Stimulated activated CD4-positive, alpha-beta T cell treated with anti-CD3 and anti-CD28 coated beads, TNF-alpha, amount 100 ng/mL, for 1 hour (primary cell): ENCODE measurements at places on chromosomes 1 and 21.

GRCh38 chr21:42596657-42597056 is 56.8 kb upstream of the PDE9A start:
- DNase-seq: no peak

- no peak for DNase-seq
Observed at GRCh38 chr1:247173431-247173830, 1.6 kb upstream of the ZNF124 start.

- DNase-seq: no peak
Observed at GRCh38 chr1:19357299-19357986, 45.3 kb downstream of the SLC66A1 start.

- no peak for DNase-seq
Observed at GRCh38 chr1:113701429-113701828, 57.9 kb downstream of the PHTF1 start.

DNA sequence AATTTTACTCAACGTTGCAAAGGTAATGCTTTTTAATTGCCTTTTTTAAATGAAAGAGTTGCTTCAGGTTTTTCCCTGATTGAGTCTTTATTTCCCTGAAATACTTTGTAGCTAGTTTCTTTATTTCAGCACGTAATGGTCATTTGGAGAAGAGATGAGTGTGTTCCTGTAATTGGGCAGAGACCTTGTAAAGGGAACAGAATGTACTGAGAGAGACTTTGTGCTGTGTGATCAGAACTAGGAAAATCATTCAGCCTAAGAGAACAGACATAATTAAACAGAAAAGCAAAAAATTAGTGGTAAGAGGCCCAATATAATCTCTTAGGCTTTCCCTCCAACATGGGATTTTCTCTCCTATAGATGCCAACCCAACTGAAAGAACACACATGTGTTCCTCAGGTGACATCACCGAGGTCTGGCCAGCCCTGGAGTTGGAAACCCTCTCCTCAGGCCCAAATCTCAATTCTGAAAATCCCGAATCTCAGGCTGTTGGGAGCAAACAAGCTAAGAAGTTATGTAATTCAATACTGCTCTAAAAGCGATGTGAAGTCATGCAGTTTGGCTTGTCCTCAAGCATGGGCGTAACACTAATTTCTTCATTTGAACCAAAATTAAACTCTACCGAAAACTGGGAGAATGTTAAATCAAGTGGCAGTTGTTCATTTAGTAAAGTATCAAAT is 102.0 kb downstream of the TGFB2 start:
- no peak for DNase-seq

DNA sequence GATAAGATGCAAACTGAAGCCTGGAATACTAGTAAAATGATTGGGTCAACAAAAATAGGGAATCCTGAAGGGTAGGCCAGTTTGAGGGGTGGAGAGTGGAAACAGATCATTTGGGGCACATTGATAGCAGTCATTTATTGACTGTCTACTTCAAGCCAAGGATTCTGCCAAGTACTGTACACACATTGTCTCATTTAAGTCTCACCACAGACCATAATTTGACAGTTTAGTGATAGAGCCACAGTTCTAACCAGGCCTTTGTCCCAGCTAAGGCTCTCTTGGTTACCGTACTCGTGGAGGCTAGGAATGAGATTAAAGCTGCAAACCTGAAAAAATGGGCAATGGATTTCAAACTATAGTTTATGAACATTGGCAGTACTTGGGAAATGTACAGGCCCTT is 11.2 kb downstream of the RBM15 start:
- DNase-seq: no peak

DNA sequence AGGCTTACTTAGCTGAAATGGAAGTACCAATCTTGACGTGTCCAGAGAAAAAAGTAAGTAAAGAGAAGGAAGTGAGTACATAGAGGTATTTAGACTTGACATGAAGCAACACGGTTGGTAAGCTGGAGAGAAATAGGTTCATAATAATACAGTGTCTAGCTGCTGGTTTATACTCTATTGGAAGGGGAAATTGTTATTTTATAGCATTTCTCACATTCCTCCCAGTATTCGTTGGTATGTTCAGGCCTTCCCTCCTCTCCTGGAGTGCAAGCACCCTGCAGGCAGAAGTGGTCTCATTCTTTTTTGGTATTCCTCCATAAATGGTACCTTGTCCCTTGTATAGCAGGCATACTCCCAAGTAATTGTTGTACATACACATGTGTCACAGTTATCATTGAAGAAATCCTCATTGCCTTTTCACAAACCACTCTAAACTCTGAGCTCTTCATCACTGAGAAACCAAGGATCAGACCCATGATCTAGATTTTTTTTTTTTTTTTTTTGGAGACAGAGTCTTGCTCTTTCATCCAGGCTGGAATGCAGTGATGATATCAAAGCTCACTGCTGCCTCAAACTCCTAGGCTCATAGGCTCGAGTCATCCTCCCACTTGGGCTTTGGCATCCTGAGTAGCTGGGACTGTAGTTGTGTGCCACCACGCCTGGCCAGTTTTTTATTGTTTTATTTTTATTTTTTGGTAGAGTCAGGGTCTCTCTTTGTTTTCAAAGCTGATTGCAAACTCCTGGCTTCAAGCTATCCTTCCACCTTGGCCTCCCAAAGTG is 9.8 kb upstream of the IPO9 start:
- no peak for DNase-seq

- no peak for DNase-seq
Observed at GRCh38 chr1:32991386-32991785, 26.8 kb upstream of the RNF19B start.
